HuH-7.5 (cell line): ENCODE measurements at places on chromosomes 3 and 15.

- DNase-seq = no peak
Observed at GRCh38 chr3:79032686-79033318, 735.0 kb downstream of the ROBO1 start.

DNA sequence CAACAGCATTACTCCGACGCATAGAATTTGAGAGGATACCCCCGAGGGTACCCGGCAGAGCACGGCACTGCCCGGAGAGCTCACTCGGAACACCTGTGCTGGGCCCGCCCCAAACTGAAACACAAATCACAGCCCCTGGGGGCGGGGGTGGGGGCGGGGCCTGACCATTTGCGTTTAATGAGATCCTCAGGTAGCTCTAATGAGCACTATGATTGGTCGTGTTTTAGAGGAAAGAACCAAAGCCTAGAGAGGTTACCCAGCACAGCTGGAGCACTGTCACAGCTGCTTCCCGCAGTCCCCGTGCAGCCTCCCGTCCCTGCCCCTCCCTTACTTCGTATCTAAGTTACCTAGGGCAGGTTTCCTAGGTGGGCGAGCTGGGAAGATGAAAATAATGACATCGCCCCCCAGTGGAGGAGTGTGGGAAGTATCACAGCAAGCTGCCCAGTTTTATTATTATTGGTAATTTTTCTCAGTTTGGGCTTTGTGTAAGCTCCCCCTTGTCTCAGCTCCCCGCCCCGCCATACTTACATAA lies 187.1 kb downstream of the PDE8A start:
- peak; percentile 38 for DNase-seq

GRCh38 chr3:39362192-39362591 lies 21.0 kb upstream of the SLC25A38 start:
- DNase-seq = no peak

DNA sequence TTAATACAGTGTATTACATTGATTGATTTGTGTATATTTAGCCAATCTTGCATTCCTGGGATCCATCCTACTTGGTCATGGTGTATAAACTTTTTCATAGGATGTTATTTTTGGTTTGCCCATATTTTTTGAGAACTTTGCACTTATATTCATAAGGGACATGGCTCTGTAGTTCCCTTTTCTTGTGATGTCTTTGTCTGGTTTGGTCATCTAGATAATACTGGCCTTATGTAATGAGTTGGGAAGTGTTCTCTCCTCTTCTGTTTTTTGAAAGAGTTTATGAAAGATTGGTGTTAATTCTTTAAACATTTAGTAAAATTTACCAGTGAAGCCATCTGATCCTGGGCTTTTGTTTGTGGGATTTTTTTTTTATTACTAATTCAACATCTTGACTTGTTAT lies 9.6 kb downstream of the CHST13 start:
- DNase-seq = no peak
